Neuronal stem cell (in vitro differentiated cells): ENCODE measurements at places on chromosomes 1 and 21.

- DNase-seq: no peak
These were observed 103.0 kb downstream of the SLC30A10 start for GRCh38 chr1:219825355-219825754.

- DNase-seq: no peak
These were observed 36.6 kb upstream of the PADI1 start for GRCh38 chr1:17168091-17168876.

DNA sequence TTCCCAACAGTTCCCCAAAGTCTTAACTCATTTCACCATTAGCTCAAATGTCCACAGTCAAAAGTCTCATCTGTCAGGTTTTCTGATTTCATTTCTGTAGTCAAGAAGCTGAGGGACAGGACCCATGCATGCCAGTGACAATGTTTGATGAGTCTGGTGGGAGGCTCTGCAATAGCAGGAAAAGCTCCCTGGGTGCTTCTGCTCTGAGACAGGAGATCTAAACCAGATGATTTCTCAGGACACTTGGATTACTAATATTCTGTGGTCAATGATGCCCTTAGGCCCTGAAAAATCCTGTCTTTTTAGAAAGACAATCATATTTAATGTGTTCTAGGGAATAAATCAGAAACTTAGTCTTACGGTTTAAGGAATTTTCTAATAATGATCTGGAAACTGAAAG lies 56.4 kb downstream of the PCBP3 start:
- DNase-seq: no peak

DNA sequence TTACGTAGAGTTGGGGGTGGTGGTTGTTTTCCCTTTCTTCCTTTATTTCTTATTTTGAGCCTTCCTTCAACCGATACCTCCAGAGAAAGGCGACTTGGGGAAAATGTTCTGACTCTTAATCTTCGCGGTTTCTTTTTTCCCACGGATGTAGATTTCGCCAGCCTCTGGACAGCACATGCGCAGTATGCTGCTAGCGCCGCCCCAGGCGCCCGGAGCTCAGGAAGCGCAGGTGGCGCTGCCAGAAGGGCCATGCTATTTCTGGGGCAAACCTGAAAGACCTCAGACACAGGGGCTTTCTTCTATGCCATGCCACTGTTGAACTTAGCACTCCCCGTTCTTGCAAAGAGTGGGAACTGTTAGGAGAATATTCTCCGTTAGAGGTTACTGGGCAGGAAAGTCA lies 392.1 kb downstream of the KIF26B start:
- DNase-seq: no peak

- no peak for DNase-seq
These were observed 8.0 kb upstream of the LEPR start for GRCh38 chr1:65412256-65412983.

GRCh38 chr1:203278082-203278884 lies 27.0 kb upstream of the BTG2 start:
- no peak for DNase-seq

DNA sequence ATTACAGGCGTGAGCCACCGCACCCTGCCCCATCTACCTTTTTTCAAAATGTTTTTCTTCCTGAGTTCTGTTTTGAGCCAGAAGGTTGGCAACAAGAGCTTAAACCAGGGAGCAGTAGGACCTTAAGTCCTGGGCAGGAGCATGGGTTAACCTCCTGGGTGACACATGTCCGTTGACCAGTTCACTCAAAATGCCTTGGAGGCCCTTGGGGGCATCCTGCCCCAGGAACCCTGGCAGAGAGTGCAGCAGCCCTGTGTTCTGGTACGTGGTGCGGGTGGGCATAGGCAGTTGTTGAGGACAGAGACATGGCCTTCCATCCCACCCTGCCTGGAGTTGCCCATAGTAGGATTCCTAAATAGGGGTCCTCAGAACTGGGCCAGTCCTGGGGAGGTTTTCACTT lies 11.6 kb downstream of the H6PD start:
- no peak for DNase-seq

GRCh38 chr1:151401125-151401788 lies 1.9 kb downstream of the PSMB4 start:
- DNase-seq: no peak

DNA sequence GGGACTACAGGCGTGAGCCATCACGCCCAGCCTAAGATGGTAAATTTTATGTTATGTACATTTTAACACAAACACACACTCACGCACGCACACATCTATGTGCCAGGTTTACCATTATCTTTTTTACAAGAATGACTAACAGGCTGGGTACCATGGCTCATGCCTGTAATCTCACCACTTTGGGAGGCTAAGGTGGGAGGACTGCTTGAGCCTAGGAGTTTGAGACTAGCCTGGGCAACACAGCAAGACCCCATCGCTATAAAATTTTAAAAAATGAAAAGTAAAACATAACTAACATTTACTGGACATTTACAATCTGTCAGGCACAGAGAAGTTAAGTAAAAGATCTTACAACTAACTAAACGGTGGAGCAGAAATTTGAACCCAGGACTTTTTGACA lies 14.7 kb downstream of the GATAD2B start:
- DNase-seq: no peak

DNA sequence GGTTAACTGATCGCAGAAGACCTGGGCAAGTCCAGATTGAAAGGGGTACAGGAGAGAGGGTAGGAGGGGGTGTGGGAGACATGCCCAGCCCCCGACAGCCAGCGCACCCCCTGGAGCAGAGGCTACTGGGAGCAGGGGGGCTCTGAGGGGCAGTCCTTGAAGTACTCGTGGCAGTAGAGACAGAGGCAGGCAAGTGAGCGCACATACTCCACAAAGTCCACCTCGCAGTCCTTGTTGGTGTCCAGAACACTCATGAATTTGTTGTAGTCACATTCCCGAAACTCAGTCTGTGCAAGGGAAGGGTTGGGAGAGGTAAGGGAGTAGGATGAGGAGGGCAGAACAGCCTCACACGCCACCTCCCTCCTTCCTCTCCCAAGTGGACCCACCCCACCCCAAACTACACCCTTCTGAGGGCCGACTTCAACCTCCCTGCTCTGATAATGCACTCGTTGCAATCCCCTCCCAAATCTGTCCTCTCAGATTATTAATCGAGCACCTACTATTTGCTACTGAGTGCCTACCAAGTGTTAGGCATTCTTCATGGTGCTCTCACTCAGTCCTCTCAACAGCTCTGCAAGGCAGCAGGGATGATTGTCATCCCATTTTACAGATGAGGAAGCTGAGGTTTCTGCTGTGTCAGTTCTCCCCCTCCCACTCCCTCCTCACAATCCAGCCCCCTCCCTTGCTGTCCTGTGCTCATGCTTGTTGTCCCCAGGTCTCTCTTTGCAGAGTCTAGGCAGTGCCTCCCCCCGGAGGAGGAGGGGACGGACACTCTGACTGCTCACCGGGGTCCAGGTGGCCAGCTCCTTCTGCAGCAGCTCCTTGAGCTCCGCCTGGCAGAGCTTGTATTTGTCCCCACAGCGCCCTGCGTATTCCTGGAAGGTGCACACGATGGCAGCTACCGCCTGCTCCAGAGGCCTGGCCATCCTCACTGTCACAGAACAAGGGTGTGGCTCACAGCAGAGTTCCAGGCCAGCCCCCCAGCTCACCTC lies 1.2 kb downstream of the S100A3 start:
- no peak for DNase-seq
